ENCODE measurements at places on chromosomes 5 and 9.

- DNase-seq, result no peak
Measured at GRCh38 chr5:7671381-7671993, 179.4 kb downstream of the CFAP90 start.

DNA sequence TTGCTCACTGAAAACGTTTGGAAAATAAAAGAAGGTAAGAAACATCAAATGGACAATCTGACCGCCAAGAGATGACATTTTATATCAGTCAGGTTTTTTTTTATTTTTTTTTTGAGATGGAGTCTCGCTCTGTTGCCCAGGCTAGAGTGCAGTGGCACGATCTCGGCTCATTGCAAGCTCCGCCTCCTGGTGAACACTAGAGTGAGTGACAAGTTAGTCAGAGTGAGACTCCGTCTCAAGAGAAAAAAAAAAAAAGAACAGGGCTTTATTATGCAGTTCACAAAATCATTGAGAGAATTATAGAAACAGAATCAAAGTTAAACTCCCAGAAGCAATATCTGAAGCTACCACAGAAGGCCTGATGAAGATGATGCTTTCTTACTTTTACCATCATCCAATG lies 70.1 kb downstream of the DTWD2 start:
- DNase-seq, result no peak

DNA sequence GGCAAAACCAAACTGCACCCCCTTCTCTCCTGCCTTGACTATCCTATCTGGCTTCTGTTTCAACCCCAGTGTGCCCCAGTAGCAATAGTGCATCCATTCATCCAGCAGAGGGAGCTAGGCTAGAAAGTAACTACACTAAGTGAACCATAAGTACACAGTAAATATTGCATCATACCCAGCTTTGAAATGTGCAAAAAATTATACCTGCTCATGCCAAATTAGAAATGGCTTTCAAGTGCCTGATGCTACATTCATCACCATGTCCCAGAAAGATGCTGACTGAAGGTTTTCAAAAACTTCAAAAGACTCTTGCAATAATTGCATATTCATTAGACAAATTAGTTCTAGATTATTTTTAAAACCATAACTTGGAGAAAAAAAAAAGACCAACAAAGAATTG lies 153.5 kb downstream of the PRELID2 start:
- peak; percentile 2 for DNase-seq

GRCh38 chr9:124359426-124359825 lies 55.8 kb downstream of the PSMB7 start:
- no peak for DNase-seq

GRCh38 chr5:11268891-11269290 lies 507.9 kb upstream of the DAP start:
- DNase-seq, result no peak

GRCh38 chr9:113513536-113513935 lies 50.0 kb downstream of the RGS3 start:
- DNase-seq, result no peak

DNA sequence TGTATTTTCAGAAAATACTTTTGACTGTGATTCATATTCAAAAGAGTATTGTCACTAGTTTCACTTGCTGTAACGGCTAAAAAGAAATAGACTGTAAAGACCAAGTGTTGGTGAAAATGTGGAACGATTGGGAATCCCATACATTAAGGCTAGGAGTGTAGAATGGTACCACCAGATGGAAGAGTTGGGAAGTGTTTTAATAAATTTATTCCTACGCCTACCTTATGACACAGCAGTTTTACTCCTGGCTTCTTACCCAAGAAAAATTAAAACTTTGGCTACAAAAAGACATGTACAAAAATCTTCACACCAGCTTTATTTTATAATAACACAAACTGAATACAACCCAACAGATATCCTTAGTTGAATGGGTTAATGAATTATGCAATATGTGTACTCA lies 256.2 kb downstream of the TAF11L14 start:
- DNase-seq, result no peak

GRCh38 chr5:128156521-128156920 lies 73.0 kb downstream of the SLC12A2 start:
- DNase-seq, result no peak

GRCh38 chr5:62206150-62206829 lies 99.7 kb upstream of the KIF2A start:
- DNase-seq, result no peak

DNA sequence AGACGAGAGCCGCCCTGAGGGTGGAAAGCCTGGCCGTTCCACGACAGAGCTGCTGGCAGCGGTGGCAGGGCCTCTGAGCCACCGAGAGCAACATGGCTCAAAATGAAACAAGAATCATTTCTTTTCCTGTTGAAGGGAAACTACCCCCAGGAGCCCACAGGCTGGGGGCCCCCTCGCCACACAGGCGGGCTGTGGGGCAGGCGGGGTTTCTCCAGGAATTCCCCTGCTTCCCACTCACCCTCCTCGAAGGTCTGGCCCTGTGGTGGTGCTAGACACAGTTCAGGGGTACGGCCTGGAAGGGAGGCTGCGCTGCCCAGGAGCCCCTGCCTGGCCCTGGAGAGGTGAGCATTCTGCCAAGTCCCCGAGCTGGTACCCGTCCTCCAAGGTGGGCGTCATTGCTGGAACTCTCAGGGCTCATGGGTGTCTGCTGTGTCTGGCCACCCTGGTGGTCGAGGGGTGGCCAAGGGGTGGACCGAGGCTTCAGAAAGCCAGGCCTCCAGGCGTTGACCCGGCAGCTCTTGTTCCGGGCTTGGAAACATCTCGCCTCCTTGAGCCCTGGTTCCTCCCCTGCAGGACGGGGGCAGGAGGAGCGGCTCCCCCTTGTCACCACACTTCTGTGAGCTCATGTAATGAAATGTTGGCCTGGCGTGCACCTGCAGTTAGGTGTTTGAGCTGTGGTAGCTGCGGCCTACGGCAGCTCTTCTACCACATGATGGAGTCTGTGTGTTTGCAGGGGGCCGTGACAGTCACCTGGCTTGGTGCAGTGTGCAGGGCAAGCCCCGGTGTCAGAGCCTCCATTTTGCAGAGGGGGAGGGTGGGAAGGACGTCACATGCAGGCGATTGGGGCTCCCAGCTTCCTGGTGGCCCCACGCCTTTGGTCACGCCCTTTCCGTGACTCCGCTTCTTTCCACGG lies 65.3 kb downstream of the RXRA start:
- peak; percentile 59 for DNase-seq

DNA sequence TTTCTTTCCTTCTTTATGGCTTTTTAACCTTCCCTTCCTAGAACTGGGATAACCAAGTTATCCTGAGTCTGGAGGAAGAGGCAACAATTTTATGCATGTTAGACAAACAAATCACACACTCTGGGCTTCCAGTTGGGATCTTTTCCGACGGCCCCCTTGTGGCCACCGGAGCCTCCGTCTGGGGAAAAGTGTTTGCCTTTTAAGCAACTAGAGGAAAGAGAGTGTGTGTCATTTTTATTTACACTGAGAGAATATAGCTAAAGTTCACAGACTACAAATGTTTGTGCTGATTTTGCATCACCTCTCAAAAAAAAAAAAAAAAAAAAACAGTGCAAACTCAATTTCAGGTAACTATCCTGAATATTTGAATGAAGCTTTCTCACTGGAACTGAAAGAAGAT lies 126.2 kb downstream of the SEMA6A start:
- DNase-seq, result no peak

GRCh38 chr9:130124085-130124860 lies 47.9 kb upstream of the NCS1 start:
- DNase-seq, result no peak

- DNase-seq, result no peak
Measured at GRCh38 chr5:163758283-163758711, 252.9 kb downstream of the MAT2B start.

DNA sequence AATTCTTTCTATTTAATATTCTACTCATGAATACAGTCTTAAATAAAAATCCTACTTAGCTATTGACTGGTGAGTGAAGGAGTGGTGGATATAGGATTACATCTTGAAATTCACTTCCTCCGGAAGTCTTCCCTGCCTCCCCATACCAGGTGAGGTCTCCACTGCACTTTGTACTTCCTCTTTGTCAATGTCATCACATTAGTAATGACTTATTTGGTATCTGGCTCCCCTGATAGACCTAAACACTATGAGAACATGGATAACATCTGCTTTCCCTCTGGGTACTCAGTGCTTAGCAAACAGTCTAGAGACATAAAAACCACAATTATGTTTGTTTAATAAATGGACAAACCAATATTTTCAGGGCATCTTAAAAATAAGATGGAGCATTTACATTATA lies 532.1 kb downstream of the PDE4D start:
- DNase-seq, result no peak

- DNase-seq, result no peak
Measured at GRCh38 chr5:15597804-15598203, 97.8 kb downstream of the FBXL7 start.

DNA sequence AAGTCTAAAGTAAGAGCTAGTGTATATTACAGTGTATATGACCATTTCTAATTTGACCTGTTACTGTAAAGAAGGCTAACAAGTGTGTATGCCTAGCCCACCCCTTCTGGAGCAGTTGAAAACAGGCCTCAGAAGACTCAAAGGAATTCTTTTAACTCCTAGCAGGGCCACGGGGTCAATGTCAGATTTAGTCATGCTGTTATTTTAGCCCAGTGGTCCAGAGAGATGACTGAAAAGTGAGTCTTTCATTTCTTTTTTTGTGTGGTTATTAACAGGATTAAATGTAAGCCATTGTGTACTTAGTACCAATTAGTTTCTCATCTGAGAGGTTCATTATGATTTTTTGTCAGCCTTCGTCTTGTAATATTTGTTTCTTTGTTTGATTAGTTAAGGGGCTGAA lies 24.4 kb downstream of the ZCCHC7 start:
- DNase-seq, result no peak

DNA sequence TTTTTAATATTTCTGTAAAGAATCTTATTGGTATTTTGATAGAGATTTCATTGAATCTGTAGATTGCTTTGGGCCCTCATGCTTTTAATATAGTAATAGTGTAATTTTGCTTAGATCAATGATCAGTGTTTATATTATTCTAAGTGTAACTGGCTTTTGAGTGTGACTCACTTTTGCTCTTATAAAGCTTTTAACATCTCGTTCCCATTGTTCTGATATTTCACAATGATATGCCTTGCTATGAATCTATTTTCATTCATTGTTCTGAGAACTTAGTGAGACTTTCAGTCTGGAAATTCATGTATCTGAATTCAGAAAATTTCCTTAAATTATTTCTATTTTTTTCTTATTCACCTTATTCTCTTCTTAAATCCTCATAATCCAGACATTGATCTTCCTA lies 13.5 kb upstream of the MAMDC2 start:
- no peak for DNase-seq

DNA sequence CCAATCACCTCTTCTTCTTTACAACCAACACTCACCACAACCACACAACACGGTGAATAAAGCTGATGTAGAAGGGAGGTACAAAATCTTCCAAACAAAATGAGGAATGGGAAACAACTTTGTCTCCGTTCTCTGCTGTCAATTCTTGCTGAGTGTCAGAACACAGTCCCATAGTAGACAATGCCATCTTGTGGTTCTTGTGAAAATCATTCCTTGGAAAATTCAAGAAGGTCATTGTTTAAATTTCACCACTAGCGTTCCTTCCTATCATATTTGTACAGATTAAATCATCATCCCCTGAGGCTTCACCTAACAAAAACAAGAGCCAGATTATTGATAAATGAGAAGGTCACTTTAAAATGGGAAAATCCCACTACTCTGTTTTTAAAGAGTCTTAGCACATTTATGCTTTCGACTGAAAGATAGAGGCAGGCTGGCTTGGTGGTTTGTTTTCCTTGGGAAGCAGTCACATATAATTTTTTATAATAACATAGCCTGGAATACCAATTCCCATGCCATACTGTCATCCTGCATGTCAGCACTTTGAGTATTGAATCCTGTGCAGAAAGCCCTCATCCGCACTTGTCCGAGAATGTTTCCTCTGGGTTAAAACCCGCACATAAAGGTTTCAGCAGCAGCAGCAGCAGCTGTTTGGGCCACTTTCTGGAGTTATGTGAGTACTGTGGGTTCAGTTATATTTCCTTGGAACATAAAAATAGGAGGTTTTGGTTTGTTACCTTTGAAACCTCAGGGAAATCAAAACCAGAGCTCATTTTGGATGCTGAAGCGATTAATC lies 395.0 kb upstream of the SMARCA2 start:
- no peak for DNase-seq

DNA sequence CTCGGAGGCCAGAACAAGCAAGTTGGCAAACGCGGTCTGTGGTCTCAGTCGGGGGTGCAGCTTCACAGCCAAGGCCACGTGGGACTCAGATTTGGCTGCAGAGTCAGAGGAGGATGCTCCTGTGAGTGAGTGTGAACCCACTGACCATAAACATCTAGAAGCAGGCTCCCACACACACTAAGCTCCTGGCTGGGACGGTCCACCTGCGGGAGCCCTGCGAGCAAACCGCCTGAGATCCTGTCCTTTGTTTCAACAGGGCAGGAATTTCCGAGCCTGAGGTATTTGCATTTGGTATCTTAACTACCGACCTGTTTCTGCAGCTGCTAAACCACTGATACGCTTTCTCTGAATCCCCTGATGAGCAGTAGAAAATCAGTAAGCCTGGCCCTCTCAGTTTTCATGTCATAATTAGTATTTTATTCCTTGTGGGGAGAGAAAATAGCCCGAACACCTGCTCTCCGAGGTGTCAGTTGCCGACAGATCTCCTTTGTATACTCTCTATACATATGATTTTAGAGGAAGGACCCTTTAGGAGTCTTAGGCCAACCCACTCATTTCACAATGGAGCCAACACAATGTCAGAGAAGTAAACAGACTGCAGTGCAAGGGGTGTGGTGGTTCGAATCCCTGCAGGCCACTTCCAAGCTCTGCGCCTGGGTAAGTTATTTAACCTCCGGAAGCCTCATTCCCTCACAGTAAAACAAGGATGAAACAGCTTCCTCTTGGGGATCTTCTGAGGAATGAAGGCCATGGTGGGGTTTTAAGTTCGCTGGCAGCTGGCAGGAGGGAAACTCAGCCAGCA lies 40.9 kb upstream of the PWWP2A start:
- DNase-seq, result no peak

- DNase-seq, result peak; percentile 38
Measured at GRCh38 chr9:129665389-129665775, at the start of gene PRRX2. Gene PRRX2 (plus strand): TSS chr9:129665647. CDS start chr9:129665868, 221 bp downstream.

DNA sequence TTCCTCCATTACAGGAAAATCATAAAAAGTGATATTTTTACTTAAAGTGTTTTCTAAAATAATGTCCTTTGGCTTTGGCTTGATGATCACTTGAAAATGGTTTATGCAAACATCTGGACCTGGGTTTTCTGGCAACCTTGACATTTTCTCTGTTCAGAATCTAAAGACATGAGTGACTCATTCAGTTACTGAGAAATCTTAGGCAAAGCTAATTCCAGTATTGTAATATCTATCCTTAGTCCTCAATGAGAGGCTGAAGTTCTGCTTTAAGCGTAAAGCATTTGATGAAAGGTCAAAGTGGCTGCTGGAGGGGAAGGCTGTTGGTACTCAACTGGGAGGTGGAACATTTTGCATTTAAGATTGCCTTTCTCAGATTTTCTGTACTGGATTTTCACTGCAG lies 2.3 kb downstream of the MAN2A1 start:
- no peak for DNase-seq

Data from activated T-helper 1 cell treated with anti-CD3 and anti-CD28 coated beads, Interleukin-12 subunit alpha, Interleukin-12 subunit beta, Interleukin-2, Interleukin-4 antibody, amounts not matched to agents 30 ng/mL and 10 ng/mL and 1 ng/mL, durations not matched to agents 14 hours and 24 hours and 36 hours (primary cell).